Amygdala (tissue), 56 donors: ENCODE measurements at places on chromosomes 6 and 20.

DNA sequence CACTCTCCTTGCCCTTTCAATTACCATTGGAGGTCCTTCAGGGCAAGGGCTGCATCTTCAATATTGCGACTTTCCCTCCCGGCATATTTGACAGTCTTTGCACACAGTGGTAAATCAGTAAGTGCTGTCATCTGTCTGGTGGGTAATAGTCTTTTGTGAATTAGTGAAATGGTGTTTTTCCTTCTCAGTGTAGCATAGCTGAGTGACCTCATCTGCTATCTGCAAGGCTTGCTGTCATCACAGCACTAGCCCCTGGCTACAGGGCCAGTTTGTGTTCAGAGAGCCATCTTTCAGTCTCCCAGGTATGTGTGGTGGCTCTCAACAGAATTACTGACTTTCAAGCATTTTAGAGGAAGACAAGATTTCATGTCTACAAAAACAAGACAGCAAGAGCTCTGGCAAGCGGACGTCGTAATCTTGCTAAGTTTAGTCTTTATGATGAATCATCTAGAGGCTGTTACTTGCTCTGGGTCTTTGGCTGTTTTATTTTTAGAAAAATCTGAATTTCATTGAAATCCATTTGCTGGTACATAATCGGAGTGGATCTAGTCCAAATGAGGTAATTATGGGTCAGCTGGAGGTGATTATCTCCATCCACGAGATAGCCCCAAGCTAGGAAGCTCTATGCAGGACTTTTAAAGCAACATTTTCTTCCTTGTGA is 528.9 kb downstream of the EPM2A start:
- no peak for DNase-seq

GRCh38 chr6:167996424-167997199 is 859 bp upstream of the KIF25 start:
- no peak for DNase-seq

GRCh38 chr6:333379-334002 is 41.2 kb downstream of the DUSP22 start:
- DNase-seq, result no peak

GRCh38 chr6:7175462-7175861 is 67.7 kb downstream of the RREB1 start:
- no peak for DNase-seq

- DNase-seq, result no peak
Measured at GRCh38 chr6:88612631-88613030, 350.8 kb downstream of the RNGTT start.

DNA sequence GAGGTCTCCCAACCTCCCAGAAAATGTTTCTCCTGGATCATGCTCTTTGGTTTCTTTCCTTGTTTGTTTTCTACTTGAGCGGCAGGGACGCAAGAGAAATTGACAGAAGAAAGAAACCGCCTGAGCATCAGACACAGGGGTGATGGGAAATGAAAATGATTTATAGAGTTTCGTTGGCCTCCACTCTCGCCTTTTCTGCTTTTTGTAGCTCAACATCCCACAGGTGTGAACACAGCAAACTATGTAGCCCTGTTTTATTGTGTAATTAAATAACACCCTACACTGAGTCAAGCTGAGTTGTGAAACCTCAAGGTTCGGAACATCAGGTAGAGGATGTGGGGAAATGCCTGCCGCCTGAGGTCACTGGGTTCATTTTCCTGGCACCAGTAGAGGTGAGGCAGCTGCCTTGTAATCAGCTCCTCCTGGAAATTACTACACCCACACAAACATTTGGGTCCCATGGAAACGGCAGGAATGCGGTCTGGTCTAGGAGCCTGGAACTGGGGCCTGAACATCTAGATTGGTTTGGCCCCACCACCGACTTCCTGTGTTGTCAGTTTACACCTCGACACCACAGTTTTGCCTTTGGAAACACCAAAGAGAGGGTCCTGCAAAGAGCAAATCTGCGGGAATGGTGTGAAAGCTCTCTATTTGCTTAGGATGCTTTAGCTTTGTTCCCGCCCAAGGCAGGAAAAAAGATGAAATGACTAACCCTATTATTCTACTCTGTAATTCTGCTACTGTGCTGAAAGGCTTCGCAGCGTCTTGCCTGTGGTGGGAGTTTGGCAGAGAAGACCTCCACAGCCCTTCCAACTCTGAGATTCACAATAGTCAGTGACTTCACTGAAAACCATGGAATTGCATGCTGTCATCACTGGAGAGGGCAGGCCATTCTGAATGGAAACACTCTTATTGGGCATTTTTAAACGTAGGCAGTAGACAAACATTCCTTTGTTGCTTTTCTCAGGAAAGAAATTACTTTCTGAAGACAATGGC is 53.0 kb downstream of the ADAT2 start:
- no peak for DNase-seq

DNA sequence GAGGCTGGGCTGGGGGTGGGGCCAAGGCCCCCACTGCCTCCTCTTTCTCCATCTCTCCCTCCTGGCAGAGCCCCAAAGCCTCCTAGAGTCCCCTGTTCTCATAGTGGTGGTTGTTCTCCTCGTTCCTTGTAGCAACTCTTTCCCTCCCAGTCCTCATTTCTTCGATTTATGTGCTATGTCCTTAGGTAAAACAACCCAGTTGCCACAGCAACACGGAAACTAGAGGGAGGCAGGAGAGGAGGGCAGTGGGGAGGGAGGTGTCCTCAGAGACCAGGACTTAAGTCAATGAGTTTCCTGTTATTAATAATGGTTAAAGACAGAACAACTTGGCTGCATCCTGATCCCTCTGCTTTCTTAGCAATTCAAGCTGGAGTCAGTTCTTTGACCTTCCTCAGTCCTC is 161.0 kb downstream of the INSM1 start:
- DNase-seq, result no peak

DNA sequence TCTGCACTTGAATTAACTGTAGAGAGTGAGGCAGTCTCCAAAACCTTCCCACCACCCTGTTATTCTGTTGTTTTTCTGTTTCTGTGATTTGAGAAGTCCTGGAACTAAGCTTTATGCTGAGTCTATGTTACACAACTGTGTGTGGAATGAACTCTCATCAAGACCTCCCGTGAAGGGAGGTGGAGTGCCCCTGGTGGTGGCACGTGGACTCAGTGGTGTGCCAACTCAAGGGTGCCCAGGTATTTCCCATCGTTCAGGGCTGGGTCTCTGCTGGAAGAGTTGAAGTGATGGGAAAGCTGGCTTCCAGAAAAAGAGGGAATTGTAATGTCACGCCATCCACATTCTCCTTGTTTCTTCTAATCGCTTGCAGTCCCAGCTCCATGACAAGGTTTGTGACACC is 374.2 kb downstream of the SMOC2 start:
- DNase-seq, result no peak

DNA sequence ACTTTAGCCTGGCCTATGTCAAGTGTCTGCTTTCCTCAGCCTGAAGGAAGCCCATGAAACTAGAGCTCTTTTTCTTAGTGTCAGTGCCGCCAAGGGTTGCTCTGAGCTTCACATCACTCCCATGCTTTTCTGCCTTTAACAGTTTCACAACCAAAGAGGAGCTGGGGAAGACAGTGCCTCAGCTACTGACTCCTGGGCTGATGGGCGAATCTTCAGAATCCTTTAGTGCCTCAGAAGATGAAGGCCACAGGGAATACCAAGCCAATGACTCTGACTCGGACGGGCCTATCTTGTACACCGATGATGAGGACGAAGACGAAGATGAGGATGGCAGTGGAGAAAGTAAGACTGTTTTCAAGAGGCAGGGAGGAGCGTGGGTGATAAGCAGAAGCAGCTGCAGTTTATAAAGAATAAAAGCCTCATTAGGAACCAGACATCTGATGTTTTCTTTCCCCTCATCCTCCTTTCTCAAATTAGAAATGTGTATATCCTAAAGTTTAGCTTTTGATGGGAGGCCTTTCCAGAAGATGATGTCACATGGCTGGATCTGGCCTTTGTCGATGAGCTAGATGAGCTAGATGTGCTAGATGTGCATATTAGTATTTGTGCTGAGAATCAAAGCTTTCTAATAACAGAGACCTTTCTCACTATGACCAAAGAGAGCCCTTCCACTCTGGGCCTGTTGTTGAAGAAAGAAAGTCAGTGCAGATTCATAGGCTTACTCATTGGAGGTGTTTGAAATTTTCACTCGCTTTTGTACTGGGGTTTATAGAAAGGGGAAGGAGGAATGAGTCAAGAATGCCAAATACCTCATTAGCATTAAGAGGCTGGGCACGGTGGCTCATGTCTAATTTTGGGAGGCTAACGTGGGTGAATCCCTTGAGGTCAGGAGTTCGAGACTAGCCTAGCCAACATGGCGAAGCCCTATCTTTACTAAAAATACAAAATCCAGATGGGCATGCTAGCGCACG is 70.7 kb upstream of the LTV1 start:
- no peak for DNase-seq

- DNase-seq, result no peak
Measured at GRCh38 chr6:157488716-157489118, 107.7 kb downstream of the ZDHHC14 start.

GRCh38 chr20:58693226-58694006 is 816 bp downstream of the NPEPL1 start:
- no peak for DNase-seq

DNA sequence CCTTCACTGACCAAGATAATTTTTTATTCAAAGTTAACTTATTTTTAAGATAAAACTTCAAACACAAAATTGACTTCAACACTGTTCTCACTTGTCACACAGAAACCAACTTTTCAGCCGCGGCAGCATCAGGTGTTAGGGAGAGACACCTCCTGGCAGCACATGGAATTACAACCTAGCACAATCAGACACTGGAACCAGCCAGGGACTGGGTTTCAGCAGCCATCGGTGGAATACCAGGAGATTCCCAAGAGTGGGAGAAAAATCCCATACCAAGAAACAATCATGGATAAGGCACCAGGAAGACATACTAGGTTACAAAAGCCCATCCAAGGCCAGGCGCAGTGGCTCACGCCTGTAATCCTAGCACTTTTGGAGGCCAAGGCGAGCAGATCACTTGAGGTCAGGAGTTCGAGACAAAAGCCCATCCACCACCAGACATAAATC is 70.0 kb downstream of the SNX5 start:
- DNase-seq, result no peak

DNA sequence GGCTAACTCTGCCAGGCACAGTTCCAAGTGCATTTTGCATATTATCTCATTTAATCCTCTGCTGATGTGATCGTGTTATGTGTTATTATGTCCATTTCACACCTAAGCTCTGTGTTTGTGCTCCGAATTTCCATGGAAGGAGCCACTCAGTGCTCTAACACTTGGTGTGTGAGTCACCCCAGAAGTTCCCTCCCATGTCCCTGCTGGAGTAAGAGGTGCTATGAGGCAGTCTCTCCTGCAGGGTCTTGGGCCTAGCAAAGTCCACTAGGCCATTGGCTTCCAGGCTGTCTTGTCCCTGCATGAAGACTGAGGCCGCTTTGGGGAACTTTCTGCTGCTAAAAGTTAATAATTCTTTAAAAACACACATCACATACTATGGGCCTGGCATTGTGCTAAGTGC is 405.9 kb upstream of the SULF2 start:
- no peak for DNase-seq

GRCh38 chr20:32165836-32166545 is 41.6 kb downstream of the PLAGL2 start:
- DNase-seq, result no peak

GRCh38 chr6:167120583-167120903 is 2.4 kb upstream of the CCR6 start:
- DNase-seq, result no peak

DNA sequence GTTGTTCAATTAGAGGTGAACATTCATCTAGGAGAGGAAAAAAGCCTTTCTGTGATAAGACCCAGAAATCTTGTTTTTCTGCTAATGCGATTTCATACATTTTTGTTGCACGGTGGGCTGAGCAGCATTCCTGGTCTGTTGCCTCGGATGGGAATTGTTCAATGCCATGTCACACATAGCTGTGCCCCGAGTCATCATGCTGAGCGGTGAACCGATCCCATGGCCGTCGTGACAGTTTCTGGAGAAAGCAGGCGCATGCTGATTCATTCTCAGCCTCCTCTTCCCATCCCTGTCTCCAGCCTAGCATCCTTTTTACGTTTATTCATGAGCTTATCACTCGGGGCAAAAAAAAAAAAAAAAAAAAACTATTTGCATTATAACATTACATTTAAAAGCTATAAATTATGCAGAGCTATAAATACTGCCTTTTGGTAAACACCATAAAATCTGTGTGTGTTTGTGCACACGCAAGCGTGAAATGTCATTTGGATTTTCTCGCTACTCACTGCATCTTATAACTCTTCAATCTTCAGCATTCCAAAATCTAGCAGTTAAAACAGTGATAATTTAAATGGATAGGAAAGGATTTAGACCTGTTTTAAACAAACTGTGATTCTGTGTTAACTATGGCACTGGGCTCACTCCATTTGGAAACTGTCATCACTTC is 58.9 kb upstream of the IFNGR1 start:
- no peak for DNase-seq

GRCh38 chr6:123024976-123025375 is 28.9 kb downstream of the CLVS2 start:
- DNase-seq, result no peak

DNA sequence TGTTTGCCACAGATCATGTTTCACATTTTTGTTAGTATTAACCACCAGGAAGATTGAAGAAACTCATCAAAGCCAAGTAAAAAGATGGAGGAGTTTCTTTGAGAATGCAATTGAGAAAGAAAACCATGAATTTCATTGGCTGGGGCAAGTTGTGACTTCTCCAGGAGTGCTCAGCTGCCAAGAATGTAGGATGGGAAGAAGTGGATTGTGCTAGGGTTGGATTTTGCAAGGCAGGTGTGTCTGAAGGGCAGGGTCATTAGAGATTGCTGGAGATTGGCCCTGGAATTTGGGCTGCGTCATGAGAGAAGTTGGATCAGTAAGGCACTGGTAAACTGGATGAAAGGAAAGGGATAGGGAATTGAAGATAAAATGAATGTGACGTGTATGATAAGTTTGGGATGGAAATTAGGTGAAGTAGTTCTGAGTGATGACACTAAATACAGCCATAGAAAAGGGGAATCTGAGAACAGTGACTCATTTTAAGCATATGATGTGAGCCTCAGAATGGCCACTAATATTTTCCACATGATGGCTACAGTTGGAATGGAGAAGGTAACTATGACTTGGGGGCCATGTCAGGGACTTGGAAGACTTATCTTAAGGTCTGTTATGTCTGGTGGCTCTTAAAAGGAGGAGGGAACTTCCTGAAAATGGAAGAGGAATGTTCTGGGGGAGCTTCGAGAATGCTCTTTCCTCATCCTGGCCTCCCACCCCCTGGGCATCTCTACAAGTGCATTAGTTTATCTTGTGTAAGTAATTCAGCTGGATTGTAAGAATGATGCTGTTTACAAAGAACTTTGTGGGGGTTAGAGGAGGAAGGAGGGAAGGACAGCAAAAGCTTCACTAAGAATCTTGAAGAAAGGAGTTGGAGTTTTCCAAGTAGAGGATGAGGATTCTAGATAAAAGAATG is 27.8 kb upstream of the ERVFRD-1 start:
- DNase-seq, result no peak
